Left colon (tissue), 2 donors: ENCODE measurements at places on chromosomes 2 and 18. TPM values are rescaled to one million over a fixed set of nuclear protein-coding genes. Genes with fewer than 3 reads are reported as not detected.
A peak's percentile ranks its signal among the peaks of the same experiment; 100 is the strongest.

DNA sequence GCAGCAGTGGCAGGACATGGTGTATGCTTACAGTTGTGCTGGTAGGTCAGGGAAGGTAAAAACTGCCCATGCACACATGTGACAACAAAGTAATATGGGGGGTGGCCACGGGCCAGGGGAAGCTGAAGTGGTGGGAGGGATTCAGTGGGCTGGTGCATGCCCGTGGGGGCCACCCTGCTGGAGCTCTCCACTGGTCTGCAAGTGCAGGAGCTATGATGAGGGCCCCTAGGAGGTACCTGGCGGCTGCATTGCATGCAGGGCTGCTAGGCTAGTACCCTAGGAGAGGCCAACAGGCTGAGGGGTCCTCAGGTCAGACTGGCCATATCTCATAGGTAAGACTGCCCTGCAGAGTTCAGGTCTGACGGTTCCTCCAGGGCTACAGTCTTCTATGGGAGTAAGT, 265.9 kb downstream of the NUP35 start:
- DNase-seq, result no peak

ADRA2B gene
- total RNA-seq, result 0.12 TPM

DNA sequence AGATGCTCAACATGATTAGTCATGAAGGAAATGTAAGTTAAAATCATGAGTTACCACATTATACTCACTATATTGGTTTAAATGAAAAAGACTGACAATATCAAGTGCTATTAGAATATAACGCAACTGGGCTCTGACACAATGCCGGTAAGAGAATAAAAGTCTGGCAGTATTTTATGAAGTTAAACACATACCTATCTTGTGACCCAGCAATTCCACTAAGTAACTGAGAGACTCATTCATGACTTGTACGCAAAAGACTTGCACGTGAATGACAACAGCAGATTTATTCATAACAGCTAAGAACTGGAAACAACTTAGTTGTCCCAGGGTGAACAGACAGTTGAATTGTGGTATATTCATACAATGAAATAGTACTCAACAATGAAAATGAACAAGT, 342.1 kb downstream of the SLC4A3 start:
- no peak for DNase-seq

DNA sequence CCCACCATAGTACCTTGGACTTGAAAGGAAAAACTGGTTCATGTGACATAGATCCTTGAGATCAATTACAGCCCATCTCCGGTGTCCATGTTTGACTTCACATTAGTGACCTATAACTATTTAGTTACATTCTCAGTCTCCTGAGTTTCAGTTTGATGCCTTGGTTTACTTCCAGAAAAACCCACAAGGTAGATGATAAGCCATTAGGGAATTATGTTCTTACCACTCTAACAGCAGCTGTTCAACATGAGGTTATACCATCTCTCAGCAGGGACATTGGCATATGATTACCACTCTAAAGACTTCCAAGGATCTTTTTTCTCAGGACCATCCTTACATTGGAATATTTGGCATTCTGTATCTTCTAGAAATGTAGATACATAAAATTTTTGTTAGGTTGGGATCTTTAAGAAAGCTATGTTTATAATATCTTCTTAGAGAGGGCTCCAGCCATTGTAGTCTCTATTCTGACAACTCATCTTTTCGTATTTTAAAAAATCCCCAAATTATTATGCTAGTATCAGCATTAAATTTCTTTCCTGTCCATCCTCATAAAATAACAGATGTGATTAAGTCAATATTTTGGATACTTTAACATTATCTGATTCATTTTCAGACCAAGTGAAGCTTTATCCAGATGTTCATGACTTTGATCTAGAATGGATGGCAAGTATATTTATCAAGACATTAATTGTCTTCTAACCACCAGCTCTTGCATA, 258.9 kb downstream of the RDH14 start:
- no peak for DNase-seq

DNA sequence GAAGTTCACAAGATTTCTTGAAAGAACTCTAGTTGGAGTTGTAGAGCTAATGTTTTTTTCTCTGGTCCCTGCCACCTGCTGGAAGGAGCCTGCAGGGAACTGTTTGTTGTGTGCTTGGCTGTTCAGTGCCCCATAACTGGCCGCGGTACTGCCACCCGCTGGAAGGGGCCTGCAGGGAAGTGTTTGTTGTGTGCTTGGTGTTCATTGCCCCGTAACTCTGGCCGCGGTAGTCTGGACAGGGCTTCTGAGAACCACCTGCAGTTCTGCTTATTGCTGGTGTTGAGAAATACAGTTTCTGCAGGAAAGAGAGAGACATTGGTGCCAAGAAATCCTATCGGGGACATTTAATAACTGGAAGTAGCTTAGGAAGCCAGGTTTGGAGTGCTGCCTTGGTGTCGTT, 58.1 kb downstream of the AGAP1 start:
- DNase-seq, result peak; percentile 74

GRCh38 chr2:111903930-111904439, 5.6 kb downstream of the MERTK start:
- no peak for DNase-seq

- no peak for DNase-seq
Observed at GRCh38 chr2:176534798-176535466, 265.7 kb downstream of the MTX2 start.

CCDC138 gene
- total RNA-seq, result 4.2 TPM

CNGA3 gene
- 0.27 TPM for total RNA-seq

TSPYL6 gene
- total RNA-seq, result not detected

- DNase-seq, result no peak
Observed at GRCh38 chr2:29035016-29035745, 39.1 kb downstream of the PCARE start.

PLCL1 gene
- total RNA-seq, result 3.0 TPM

DNA sequence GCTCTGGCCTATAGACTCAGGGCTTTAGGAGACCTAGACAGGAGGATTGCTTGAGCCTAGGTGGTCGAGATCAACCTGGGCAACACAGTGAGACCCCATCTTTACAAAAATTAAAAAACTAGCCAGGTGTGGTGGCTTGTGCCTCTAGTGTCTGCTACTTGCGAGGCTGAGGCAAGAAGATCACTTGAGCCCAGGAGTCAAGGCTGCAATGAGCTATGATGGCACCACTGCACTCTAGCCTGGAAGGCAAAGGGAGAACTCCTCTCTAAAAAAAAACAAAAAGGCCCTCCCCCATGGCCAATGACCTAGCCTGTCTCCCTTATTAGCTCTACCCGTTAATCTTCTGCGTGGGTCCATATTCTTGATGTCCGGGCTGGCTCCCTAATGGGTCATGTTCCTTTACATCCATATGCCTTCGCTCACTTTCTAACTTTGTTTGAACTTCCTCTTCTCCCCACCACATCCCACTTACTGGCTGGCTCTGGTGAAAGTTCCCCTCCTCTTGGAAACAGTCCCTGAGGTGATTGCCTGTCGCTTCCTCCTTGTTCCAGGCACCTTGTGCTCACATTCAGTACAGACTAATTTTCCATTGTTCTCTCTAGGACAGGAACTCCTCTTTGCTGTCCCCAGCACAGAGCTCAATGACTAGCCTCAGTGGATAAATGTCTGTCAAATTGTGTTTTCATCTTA, 103.0 kb downstream of the AFF3 start:
- DNase-seq, result no peak

GRCh38 chr2:29753671-29754444, 167.5 kb downstream of the ALK start:
- DNase-seq, result no peak

- no peak for DNase-seq
Observed at GRCh38 chr2:214630402-214631045, 179.0 kb downstream of the BARD1 start.

DNA sequence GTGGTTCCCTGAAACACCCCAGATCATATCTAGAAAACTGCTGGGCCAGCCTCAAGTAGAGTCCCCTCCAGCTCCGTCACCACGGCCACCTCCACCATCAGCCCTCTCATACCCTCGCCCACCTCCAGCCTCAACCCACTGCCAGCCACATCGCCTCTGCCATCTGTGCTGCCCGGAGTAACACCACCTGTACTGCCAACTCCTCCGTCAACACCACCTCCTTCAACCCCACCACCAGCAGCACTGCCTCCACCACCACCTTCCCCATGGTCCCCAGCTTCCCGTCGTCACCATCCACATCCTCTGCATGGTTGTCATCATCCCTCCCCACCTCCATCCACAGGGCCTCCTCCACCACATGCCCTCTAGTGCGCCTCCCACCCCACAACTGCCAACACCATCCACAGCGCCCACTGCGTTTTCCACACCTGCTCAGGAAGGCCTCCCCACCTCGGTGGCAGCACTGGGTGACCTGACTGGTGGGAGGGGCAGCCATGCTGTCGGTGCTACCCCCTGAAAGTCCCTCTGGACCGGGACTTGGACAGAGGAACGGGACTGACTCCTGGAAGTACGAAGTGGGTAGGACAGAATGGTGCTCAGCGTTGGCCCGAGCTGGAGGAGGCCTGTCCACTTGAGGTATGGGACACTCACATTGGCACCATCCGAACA, 1.6 kb downstream of the SNED1 start:
- no peak for DNase-seq
